Activated T-helper 17 cell treated with anti-CD3 and anti-CD28 coated beads, Interleukin-2, amount 50 U/mL, for 72 hours (primary cell): ENCODE measurements at places on chromosomes 6 and 20. TPM values are rescaled to one million over a fixed set of nuclear protein-coding genes. Genes with fewer than 3 reads are reported as not detected.

DNA sequence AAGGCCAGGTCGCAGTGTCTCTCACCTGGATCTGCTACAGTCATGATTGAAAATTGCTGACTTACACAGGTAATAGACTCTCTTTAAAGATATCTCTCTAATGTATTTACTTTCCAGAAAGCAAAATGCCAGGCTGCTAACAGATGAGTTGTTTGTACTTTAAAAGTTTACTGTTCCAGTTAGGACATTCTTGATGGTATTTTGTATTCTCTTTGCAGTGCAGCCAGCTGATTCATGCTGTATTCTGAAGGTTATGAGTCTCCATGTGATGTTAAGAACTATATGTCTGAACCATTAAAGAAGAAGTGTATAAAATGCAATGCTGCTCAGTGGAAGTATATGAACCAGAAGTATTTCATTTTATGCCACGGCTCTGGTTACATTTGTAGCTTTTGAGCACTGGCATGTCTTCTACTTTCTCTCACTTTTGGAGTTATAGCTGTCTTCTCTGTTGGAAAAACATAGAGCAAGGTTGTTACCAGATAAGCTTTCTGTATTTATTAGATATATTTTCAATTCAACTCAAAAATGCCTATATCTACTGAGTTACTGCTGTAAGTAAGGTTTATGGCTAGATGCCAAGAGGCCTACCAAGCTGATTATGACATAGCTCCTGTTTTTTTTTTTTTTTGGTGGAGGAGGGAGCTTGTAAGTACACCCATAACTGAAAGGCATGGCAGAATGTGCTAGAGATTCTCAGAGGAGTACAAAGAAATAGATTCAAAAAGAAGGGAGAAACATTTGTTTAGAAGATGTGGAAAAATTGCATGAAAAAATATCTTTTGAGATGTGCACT lies 130.5 kb upstream of the MAN1A1 start:
- no peak for ATAC-seq

DNA sequence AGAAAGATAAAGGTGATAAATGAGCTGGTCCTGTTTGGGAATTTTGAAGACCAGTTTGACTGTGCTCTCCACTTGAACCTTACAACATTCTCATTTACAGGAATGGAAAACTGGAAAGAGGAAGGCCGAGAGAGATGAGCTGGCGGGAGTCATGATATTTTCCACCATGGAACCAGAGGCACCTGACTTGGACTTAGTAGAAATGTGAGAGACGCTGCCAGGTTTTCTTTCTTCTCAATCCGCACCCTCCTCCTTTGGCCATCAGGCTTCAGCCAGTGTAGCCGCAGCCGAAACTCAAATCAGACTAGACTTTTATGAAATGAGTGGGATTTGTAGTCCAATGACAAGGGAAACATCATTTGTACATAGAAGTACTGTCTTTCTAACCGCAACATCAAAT lies 54.7 kb upstream of the SYNJ2 start:
- ATAC-seq = no peak

DNA sequence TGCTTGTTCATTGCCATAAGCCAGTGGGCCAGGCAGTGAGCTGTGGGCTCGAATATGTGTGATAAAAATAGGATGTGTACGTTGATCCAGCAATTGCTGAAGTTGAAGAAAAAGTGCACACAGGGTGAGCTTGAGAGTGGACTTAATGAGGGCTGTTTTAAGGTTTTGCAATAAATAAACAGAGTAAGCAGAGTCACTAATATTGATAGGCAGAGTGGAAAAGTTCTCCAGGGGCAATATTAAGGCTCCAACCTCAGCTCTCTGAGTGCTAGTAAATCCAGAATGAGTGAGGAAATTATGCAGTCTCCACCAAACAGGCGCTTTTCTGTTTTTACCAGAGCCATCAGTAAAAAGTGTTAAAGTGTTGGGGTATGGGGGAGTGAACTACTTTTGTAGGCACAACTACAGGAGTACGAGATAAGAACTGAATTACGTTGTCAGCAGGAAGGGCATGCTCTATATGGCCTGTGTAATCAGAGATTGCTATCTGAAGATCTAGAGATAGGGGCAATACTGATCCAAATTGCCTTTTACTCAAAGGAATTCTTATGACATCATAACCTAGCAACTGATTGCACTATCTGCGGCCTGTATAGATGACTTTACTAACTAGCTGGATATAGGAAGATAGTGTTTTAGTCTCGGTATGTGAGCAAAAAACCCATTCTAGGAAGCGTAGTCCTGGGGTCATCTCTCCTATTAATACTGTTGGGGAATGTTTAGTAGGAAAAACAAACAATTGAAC lies 7.6 kb upstream of the TBC1D20 start:
- ATAC-seq = no peak

DNA sequence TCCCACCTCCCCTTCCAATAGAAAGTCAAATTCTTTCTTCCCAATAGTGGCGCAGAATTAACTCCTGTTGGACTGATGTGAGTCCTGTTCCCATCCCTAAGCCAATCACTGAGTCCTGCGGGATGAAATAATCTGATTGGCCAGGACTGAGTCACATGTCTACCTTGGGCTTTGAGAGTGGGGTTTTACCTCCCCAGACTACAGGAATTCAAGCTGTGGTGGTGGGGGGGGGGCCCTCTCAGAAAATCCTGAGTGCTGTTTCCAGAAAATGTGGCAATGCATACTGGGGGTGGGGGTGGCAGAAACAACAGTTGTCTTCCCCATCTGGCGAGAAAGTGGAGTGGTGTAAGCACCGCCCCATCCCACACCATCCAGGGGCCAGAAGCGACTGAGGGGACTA lies 65.7 kb downstream of the CTCFL start:
- ATAC-seq = no peak

GRCh38 chr6:17986656-17987446 lies 584 bp downstream of the KIF13A start:
- no peak for ATAC-seq

The USP49 gene
- 8.0 TPM for total RNA-seq

The MYO6 gene
- total RNA-seq = 4.0 TPM

The ENPP4 gene
- total RNA-seq = 7.4 TPM

The IMPG1 gene
- not detected for total RNA-seq
